Epithelial cell of alveolus of lung (primary cell): ENCODE measurements at places on chromosomes 2 and 18. TPM values are rescaled to one million over a fixed set of nuclear protein-coding genes. Genes with fewer than 3 reads are reported as not detected.

The SUMO1 gene
- 115 and 147 TPM in 2 replicates for total RNA-seq

The GAL3ST2 gene
- total RNA-seq = 0.64 TPM in 1 of 2 replicates, not detected in the other

The SRD5A2 gene
- total RNA-seq = not detected in 2 replicates

The DPYSL5 gene
- not detected in 2 replicates for total RNA-seq

The SIX3 gene
- total RNA-seq = not detected in 2 replicates
